Right ventricle myocardium superior (tissue), 1 donor: ENCODE measurements at places on chromosomes 3 and 15. TPM values are rescaled to one million over a fixed set of nuclear protein-coding genes. Genes with fewer than 3 reads are reported as not detected.

LTF gene
- total RNA-seq, result 3.7 TPM

TMCO5A gene
- total RNA-seq, result not detected

FGD5 gene
- 15.2 TPM for total RNA-seq

PSMD6 gene
- 77.8 TPM for total RNA-seq

CEMIP gene
- not detected for total RNA-seq

ITIH1 gene
- total RNA-seq, result not detected

LHFPL4 gene
- total RNA-seq, result not detected

POTEB gene
- not detected for total RNA-seq

SERPINI2 gene
- total RNA-seq, result 0.40 TPM

WDR53 gene
- 7.9 TPM for total RNA-seq

PARP15 gene
- 0.40 TPM for total RNA-seq

PYGO1 gene
- total RNA-seq, result 6.0 TPM

GOLGA8S gene
- total RNA-seq, result 0.16 TPM

SYNPR gene
- not detected for total RNA-seq

ZNF80 gene
- not detected for total RNA-seq

ARGFX gene
- not detected for total RNA-seq

CYP1A2 gene
- total RNA-seq, result not detected

PIERCE2 gene
- 7.4 TPM for total RNA-seq

MAP1A gene
- total RNA-seq, result 24.4 TPM

GOLGA6D gene
- total RNA-seq, result not detected

ZNF385D gene
- total RNA-seq, result 2.2 TPM

HTR3E gene
- not detected for total RNA-seq

CFAP100 gene
- not detected for total RNA-seq

GABPB1 gene
- total RNA-seq, result 8.4 TPM

GOLGA6L7 gene
- not detected for total RNA-seq

DLL4 gene
- 10.7 TPM for total RNA-seq

AADACL2 gene
- total RNA-seq, result not detected

GRM2 gene
- total RNA-seq, result 0.08 TPM

SLC22A13 gene
- total RNA-seq, result not detected

ANKRD63 gene
- total RNA-seq, result 0.65 TPM

TMOD2 gene
- total RNA-seq, result 7.3 TPM

POPDC2 gene
- 538 TPM for total RNA-seq
